ENCODE measurements at places on chromosomes 12 and 14. TPM values are rescaled to one million over a fixed set of nuclear protein-coding genes. Genes with fewer than 3 reads are reported as not detected.

C12orf56 gene
- total RNA-seq, result not detected

RTN1 gene
- 0.18 TPM for total RNA-seq

GRCh38 chr12:91877456-91878235 is 268.0 kb downstream of the BTG1 start:
- no peak for DNase-seq

- no peak for DNase-seq
Measured at GRCh38 chr12:129269756-129270495, 416.6 kb downstream of the GLT1D1 start.

PTGDR gene
- not detected for total RNA-seq
